ENCODE measurements at places on chromosomes 5 and 9.

DNA sequence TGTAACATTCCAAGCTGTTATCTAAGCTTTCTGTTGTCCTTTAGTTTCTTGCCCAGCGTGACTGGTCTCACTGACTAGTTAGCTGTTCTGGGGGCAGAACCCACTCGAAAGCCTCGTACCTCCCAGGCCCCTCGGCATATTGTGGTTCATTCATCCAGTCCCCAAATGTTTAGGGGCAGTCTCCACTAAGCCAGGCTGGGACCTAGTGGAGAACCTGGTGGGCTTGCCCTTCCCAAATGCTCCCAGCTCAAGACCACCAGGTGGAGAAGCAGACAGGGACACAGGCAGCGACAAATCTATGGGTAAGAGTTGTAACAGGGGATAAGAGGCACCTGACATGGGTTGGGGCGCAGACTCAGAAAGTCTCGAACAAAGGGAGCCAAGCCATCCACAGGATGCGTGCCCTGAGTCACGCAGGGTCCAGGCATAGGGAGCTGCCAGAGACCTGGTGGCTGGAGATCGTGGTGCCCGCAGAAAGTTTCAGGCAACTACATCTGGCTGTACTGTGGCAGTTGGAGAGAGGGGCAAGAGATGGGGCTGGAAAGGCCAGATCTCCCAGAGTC, 851 bp upstream of the EEIG1 start:
- DNase-seq, result no peak

DNA sequence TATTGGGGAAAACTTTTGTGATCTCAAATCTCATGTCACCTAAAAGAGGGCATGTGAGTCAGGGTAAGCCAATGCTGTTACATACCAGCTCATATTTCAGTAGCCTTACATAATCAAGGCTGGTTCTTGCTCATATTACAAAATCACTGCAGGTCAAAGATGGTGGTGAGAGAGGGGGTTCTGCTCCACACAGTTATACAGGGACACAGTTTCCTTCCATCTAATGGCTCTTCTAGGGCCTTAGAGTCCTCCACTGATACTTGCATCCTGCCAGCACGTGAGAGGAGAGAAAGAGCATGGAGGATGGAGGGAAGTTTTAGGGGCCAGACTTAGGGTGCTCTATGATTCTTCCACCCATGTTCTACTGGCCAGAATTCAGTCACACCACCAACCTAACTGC, 130.0 kb downstream of the LIFR start:
- DNase-seq, result no peak

- no peak for DNase-seq
These were observed 184.9 kb downstream of the FANCC start for GRCh38 chr9:95132366-95133324.

GRCh38 chr9:119933191-119933590, 564.0 kb upstream of the BRINP1 start:
- no peak for DNase-seq

- DNase-seq, result no peak
These were observed 53.8 kb upstream of the NRARP start for GRCh38 chr9:137355761-137356365.
